T-helper 2 cell (primary cell): ENCODE measurements at places on chromosomes 2 and 18.

DNA sequence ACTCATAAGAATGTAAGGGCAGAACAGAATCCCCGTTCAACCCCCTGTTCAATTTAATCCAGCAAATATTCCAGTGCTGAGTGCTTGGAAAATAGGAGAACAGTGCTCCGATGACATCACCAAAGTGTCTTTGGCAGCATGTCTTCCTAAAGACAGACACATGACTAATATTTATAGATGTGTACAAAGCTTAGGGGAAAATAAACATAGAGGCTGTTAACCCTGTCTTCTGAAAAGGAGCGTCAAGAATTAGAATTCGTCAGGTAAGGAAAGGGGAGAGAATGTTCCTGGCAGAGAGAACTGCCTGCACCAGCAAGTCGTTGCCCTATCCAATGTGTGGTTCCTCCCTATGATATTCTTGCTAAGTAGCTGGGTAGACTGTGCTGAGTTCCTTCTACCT is 72.7 kb downstream of the PLB1 start:
- DNase-seq, result no peak

DNA sequence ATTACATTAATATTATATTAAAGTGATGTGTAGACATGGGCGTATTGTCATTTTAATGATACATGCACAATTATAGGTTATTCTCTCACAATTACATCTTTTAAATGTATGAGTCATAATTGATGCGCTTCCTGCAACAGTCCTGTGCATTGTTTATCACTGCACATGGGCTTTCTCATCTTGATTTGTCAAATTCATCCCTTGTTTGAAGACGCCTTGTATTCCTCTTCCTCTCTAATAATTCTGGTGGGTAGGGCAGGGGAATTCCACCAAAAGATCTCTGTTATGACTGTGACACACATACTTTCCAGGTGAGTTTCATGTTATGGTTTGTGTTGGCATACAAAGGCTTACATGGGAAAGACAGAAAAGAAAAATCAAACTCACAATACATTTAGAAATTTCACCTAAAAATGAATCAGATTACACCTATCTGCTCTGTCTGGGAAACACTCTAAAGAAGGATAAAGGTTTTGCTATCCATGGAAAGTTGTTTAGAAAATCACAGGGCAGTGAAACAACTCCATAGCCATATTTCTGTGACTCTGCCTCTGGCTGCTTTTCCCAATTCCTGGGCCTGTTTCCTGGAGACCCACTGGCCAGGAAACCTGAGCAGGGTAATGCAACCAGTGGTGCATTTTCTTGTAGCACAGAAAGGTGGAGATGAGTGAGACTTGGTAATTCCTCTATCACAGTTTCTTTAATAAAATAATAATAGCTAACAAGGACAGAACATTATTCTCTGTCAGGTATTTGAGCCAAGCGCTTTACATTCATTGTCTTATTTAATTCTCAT is 13.2 kb downstream of the SLC9A2 start:
- DNase-seq, result no peak

GRCh38 chr2:217740756-217741155 is 262.0 kb downstream of the TNS1 start:
- no peak for DNase-seq

DNA sequence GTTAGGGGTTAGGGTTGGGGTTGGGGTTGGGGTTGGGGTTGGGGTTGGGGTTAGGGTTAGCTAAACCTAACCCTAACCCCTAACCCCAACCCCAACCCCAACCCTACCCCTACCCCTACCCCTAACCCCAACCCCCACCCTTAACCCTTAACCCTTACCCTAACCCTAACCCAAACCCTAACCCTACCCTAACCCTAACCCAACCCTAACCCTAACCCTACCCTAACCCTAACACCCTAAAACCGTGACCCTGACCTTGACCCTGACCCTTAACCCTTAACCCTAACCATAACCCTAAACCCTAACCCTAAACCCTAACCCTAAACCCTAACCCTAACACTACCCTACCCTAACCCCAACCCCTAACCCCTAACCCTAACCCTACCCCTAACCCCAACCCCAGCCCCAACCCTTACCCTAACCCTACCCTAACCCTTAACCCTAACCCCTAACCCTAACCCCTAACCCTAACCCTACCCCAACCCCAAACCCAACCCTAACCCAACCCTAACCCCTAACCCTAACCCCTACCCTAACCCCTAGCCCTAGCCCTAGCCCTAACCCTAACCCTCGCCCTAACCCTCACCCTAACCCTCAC is 24.1 kb upstream of the RABL2A start:
- no peak for DNase-seq

DNA sequence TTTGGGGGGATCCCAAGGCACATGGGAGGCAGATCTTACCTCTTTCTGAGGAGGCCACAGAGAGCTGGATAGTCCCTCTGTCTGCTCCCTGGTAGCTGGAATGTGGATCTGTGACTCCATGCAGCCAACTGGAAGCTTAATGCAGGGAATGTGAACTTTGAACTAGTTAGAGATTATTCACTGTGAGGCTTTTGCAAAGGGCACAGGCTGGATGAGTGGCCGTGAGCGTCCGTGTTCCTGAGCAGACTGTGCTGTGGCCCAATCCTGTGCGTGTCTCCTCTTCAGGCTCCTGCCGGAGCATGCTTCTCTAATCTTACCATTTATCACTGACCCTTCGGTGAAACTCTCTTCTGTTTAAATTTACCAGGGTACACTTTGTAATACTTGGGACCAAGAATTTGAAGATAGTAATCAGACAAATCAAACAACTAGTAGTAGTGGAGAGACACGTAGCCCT is 187.6 kb downstream of the PTPRM start:
- DNase-seq, result no peak

DNA sequence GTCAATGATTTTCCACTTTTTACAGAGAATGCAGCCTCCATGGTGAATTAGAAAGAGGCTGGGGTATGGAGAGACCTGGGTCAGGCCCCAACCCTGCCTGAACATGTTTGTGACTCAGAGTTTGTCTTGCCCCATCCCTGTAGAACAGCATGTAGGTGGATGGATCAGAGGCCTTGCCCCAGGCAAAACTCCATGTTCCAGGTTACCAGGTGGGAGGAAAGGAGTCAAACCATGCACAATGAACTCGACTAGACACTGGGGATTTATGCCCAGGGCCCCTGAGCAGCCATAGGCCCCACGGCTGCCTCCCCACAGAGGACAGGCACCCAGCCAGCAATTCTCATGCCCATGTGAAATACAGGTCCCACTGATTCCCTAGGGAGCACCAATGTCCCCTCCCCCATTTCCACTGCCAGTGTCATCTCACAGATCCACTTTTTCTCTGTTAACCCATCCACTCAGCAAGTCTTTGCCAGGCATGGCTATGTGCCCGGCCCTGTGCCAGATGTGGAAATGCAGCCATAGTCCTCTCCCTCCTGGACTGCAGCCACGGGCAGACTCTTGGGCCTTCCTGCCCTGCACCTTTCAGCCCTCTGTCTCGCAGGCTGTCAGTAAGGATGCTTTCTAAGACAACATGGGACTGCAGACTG is 737.8 kb upstream of the HS6ST1 start:
- DNase-seq, result no peak

DNA sequence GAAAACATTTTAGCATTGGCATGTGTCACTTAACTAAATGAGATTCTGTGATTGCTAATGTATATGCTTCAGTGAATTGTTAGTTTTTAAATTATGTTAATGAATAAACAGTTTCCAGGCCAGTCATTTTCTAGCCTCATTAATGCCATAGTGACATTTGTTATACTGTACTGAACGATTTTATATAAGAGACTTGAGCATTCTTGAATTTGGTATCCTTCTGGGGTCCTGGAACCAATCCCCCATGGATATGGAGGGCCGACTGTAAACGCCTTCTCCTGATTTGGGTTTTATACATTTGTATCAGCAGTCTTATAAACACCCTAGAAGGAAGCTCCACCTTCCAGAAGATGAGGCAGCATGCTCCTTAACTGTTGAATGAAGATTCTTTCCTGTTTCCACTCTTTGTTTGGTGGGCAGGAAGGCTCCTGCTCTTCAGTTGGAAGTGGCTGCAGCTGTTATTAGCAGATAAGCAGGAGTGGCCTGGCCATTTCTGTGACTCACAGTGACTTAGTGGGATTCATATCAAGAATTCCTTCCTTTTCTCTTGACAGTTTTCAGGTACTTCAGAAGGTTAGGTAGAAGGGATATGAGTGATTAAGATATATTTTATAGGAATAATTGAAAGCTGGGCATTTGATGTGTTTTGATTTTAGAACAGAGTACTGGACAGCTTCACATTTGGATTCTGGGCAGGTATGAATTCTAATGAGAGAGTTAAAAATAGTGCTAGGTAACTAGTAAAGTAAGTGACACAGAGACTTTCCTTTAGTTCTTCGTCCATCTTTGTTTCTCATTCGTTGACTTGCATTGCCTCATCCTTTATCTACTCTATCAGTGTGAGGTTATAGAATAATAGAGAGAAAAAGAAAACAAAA is 124.9 kb downstream of the PLCL1 start:
- DNase-seq, result no peak

DNA sequence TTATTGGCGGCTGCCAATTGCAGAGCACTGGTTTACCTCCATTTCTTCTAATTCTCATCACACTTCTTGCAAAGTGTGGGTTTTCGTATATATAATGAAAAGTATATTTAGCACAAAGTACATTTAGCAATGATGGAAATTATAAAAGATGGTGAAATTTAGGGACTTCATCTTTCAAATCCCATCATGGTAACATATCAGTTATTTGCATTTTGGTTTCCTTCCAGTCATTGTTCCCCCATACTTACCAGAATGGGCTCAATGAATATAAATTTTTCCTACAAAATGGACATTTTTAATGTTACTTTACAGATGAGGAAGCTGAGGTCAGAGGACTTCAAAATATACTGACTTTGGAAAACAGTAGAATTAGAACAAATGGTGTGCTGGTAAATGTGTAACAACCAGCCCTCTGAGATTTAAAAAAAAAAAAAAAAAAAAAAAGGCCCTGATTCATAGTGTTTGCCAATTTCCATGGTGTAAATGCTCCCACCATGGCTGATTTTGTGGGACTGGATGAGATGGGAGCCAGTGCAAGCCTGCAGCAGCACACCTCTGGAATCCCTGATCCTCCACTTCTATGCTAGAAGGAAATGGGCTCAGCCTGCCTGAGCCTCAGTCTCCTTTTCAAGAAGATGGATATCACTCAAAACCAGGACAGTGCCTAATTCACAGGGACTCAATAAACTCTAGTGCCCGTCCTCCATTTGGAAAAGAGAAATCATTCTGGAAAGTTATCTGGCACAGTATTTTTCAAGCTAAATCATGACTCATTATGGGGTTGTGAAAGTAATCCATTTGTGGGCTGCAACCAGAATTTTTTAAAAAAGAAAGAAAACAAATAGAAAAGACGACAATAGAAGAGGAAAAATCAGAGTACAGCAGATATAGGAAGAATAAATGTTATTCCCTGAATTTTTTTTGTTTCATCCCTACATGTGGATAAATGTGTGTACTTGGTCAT is 34.0 kb downstream of the LBH start:
- no peak for DNase-seq

GRCh38 chr2:28475088-28475595 is 20.7 kb upstream of the PLB1 start:
- DNase-seq, result no peak

GRCh38 chr2:121536850-121537557 is 6.3 kb downstream of the RNU4ATAC start:
- DNase-seq, result no peak

- no peak for DNase-seq
These were observed 13.4 kb downstream of the TNS1 start for GRCh38 chr2:217989221-217989948.

DNA sequence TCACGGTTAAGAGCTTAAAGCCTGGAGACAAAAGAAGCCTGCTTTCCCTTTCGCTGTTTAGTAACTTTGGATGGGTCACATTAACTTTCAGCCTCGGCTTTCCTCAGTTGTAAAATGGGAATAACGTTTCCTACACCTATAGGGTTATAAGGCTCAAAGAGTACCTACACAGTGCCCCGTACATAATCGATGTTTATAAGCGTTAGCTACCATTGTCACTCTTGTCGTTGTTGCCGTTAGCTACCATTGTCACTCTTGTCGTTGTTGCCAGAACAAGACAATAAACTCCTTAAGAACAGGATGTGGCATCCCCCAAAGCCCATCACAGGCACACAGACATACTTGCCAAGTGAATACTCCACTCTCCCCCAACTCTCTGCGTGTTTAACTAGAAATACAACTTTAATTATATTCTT is 901 bp upstream of the MFSD6 start:
- no peak for DNase-seq

DNA sequence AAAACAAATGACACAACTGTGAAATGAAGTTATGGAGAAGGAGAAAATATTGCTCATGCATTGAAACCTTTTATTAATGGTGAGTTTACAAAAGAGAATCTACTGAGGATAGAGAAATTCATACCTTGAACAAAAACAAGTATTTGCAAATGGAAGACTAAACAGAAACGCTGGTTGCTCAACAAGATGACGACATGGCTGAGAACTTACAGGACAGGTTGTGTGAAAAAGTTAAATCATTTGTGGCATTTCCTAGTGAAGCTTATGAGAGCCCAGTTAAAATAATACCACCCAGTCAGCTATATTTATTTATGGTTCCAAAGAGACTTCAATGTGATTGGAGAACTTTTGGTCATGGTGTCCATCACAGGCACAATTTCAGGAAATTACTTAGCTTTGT is 148.6 kb upstream of the PKDCC start:
- no peak for DNase-seq

GRCh38 chr2:227228061-227228667 is 63.7 kb downstream of the COL4A3 start:
- DNase-seq, result no peak

- no peak for DNase-seq
These were observed 172.1 kb downstream of the NEDD4L start for GRCh38 chr18:58216071-58216481.

GRCh38 chr2:200765139-200765951 is 46.4 kb upstream of the BZW1 start:
- no peak for DNase-seq

DNA sequence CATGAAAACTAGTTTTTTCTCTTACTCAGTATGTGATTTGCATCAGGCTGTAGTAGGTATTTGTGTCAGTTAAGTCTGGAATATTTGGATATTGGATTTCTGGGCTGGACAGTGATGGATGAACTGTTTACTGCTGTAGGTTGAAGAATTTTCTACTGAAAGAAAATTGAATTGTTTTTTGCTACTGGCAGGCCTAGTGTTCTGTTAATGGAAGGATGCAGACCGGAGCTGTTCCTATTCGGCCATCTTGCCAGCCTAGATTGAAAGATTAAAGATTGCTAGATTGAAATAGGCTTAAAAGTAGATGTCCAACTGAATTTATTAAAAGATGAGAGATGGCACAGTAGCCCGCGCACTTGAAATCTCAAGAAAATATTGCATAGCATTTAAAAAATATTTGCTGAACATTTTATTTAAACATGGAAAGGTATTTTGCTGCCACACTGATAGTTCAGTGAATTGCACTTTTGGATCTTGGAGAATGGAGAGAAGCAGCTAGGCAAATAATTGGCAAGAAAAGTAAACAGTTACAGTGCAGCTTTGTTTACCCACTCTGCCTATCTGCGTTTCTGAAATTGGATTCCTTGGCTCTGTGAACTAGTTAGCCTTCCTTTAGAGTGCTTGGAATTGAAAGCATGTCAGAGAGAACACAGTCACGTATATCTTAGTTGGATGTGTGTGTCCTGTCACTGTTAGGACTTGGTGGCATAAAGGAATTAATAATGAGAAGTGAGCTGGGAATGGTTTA is 54.1 kb downstream of the EPB41L5 start:
- DNase-seq, result no peak
